NCI-H1930 (cell line): ENCODE measurements at places on chromosomes 7 and 10.

GRCh38 chr7:39172137-39172536, 194.4 kb downstream of the POU6F2 start:
- DNase-seq, result no peak

DNA sequence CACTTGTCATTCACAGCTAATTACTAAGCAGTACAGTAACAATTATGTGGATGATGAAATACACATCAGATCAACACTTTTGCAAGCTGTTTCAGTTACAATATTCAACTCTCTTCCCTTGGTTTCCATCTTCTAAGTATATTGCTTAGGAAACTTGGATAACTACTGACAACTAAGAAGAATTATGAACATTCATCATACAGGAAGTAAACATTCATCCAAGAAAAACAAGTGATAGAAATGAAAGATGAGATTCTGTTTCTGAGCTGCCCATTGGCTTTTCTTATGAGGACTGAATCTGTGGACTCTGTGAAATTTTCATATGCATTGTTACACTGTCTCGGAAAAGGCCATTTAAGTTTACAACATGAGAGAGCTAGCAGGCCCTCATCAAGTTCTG, 240.2 kb downstream of the PRKG1 start:
- DNase-seq, result no peak

DNA sequence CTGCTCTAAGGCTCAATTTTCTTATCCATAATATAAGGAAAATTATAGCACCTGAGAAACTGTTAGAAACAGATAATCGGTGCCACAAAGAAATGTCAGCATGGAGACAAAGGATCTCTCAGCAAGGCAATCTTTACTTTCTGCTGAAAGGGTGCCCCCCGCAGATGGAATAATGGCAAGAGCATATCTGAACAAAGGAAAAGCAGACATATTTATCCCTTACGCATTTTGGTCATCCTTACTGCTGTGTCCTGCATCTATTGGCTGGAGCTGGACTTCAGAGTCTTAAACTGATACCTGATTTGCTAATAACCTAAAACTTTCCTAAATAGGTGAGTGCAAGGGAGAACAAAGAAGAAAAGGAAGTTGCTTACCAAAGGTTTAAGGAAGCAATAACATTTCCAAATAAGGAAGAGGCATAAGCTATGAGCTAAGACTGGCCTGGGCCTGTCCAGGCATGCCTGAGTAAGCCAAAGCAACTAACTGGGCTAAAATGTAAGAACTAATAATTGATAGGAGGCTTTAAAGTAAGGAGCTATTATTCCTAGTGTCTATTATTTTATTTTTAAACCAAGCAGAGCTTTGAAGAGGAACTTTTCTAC, 39.6 kb upstream of the ELMO1 start:
- DNase-seq, result no peak

- DNase-seq, result no peak
Measured at GRCh38 chr10:8045726-8046494, 8.6 kb upstream of the GATA3 start.

DNA sequence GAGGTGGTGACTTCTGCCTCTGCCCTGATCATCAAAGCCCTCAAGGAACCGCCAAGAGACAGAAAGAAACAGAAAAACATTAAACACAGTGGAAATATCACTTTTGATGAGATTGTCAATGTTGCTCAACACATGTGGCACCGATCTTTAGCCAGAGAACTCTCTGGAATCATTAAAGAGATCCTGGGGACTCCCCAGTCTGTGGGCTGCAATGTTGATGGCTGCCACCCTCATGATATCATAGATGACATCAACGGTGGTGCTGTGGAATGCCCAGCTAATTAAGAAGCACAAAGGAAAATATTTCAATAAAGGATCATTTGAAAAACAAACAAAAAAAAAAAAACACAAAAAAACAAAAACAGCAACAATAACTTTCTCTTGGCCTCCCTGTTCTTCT, 59.5 kb upstream of the TOMM7 start:
- DNase-seq, result no peak

- DNase-seq, result peak; percentile 26
Measured at GRCh38 chr7:51369746-51370145, 53.1 kb upstream of the COBL start.

GRCh38 chr7:11021468-11021867, 47.8 kb downstream of the PHF14 start:
- DNase-seq, result no peak

DNA sequence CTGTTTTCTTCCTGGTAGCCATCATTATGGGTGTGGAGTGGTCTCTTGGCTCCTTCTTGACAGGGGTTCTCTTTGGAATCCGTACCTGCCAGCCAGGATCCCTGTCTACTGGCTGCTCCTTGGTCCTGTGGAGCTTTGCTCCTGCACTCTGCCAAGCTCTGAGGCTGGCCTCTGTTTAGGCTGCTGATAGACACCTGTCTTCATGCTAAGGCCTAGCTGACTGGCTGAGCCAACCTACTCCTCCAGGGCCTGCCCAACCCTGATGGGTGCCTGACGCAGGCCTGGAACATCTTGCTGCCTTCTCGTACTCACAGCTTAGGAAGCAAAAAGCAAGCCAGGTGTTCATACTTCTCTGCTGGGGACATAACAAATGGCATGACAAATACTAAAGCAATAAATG, 333.6 kb upstream of the ZNF32 start:
- no peak for DNase-seq

DNA sequence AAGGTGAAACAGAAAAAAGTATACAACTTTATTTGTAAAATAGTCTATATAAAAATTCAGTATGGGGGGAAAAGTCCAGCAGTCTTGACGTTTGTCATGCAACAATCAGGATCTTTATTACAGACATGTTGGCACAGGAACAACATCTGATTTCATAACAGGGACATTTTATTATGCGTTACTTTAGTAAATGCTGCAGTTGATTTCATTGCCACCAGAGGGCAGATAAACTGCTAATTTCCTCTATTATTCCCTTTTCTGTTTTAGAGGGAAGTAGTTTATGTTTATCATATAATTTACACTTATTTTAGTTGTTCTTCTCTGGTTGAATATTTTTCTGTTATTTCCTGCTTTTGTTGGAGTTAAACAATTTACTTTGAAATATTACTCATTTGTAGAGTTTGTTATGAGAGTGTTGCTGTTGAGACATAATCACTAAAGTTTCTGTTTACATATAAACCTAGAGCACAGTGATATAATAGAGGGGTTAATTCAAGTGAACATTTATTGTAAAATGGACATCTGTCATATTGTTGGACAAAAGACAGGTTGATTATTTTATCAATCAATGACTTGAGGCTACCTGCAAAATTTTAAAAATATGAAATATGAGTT, 3.3 kb downstream of the PLXDC2 start:
- no peak for DNase-seq

DNA sequence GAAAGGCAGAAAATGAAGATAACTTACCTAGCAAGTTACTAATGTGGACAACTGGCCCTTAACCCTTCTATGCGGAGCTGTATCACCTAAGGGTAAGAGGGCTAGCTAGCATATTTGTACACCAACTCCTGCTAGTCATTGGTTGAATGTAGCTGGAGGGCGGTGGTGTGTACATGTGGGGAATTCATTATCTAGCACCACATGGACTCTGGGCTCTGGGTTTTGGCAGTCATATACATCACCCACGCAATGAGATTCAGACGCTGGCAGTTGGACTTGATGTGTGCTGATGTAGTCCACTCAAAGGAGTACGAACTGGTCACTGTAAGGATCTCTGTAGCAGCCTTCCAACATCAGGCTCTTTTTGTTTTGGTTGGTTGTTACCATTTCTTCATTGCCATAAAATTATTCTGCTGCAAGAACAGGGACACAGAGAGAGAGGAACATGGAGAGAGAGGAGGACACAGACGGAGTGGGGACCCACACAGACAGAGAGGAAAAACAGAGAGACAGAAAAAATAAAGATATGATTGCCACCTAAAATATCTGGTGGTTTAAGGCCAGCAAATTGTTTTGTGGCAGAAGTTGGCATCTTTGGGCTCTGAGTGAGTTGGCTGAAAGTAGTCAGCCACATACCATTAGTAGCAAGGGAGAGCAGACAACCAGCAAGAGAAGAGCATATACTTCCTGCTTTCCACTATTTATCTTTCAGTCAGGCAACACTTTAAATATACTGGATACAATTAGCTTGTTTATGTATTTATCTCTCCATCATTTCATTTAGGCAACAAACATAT, 76.7 kb upstream of the MTPN start:
- DNase-seq, result no peak

DNA sequence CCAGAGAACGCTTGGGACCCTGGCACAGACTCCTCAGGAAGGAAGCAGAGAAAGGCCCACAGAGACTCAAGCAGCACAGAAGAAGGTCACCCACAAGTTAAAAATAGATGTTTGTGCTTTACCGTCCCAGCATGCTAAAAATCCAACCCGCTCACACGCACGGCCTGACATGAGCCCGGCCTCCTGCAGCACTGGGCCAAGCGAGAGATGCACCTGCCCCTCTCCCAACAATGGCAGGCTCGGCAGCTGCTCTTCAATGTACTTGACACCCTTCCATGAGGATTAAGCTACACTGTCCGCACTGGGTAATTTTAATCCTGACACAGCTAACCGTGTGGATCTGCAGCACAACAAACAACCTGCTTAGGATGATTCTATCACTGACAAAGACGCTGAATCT, 9.3 kb downstream of the DIP2C start:
- DNase-seq, result no peak

DNA sequence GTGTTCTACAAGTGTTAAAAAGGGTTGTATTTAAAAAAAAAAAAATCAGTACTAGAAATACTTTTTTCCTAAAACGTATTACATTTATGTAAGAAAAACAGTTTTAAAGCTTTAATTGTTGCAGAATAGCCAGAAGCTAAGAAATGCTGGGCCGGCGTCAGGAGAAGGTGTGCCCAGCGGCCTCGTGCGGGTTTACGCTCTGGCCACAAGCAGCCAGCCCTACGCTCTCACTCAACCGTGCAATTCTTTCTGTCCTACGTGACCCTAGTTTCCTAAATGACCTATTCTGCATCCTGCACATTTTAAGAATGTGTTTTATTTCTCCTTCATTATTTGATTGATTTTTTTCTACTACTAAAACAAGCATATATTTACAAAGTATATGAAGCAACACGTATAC, 279.7 kb upstream of the KLF14 start:
- no peak for DNase-seq

DNA sequence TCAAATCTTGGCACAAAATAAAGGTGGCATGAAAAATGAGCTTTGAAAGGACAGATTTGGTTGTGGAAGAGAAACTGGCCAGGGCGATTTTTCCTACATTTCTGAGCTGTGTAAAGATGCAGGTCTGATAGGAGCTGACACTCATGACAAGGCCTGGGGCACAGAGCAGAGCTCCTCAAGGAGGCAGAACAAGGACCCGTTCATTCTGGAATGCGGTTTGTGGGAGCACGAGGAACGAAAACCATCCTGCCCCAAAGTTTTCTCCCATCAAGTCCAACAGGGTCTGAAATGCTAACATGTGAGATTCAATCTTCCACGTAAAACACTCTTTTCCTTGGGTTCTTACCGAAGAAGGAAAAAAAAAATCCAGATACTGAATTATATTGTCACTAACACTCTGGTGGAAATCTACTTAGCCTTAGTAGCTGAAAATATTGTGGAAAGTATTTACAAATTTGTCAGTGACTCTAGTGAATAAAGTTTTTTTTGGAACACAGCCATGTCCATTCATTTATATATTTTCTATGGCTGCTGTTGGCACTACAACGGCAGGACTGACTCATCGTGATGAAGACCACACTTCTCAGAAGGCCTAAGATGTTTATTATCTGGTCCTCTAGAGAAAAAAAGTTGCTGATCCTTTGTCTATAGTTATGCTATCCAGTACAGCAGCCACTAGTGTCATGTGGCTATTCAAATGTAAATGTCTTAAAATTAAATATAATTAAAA, 215.7 kb downstream of the BAMBI start:
- DNase-seq, result no peak

- no peak for DNase-seq
Measured at GRCh38 chr7:152899004-152899403, 139.5 kb downstream of the ACTR3B start.

DNA sequence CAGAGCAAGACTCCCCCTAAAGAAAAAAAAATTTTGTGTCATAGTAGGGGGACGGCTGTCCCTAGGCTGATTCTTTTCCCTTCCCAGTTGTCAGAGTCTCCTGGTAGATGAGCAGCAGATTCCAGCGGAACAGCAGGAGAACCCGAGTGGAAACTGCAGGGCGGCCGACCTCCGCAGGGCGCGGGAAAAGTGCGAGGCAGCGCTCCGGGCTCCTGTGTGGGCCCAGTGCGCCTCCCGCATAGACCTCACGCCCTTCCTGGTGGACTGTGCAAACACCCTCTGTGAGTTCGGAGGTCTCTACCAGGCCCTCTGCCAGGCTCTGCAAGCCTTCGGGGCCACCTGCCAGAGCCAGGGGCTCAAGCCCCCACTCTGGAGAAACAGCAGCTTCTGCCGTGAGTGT, 46.0 kb downstream of the ZAN start:
- no peak for DNase-seq
